ENCODE measurements at places on chromosomes 7 and 10. TPM values are rescaled to one million over a fixed set of nuclear protein-coding genes. Genes with fewer than 3 reads are reported as not detected.

The SIRT1 gene
- polyA plus RNA-seq, result 37.8 TPM

The SLC39A12 gene
- polyA plus RNA-seq, result not detected

The TRIM50 gene
- polyA plus RNA-seq, result 0.41 TPM

- no peak for DNase-seq
These were observed 17.0 kb downstream of the TRA2A start for GRCh38 chr7:23514755-23515154.

All from left renal cortex interstitium (tissue), 4 donors.